Stimulated activated CD8-positive, alpha-beta memory T cell treated with anti-CD3 and anti-CD28 coated beads, Interleukin-7, amount 100 ng/mL, for 24 hours (primary cell): ENCODE measurements at places on chromosomes 7 and 10.
A peak's percentile ranks its signal among the peaks of the same experiment; 100 is the strongest.

GRCh38 chr10:33861016-33861704, 526.7 kb upstream of the NRP1 start:
- DNase-seq: no peak

DNA sequence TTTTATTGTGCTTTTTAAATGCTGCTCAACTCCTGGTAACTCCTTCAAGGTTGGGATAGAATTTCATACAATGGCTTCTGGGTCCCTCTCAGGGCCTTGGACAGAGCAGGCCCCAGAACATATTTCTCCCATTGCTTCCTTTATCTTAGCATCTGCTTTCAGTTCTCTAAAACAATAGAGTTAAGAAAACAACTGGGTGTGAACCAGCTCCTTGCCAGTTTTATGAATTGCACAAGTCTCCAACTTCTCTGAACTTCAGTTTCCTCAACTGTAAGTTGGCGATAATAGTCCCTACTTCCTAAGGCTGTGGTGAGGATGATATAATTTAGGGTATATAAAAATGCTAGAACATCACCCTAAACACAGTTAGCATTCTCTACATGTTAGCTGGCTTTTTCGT, 77.0 kb upstream of the INHBA start:
- no peak for DNase-seq

- DNase-seq: peak; percentile 46
These were observed 529 bp downstream of the TASOR2 start for GRCh38 chr10:5684971-5685763.

DNA sequence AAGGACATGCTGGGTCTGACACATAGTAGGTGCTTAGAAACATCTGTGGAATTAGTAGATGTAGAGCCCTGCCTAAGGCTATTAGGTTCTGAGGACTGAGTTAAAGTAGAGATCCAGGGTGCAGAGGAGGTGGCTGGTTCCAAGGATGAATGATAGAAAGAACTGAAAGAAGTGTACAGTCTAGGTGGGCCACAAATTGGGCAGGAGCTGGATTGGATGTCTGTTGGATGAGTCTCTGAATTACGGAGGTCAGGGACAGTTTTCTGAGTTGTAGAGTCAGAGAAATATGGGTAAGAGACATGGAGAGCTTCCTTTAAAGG, 2.0 kb upstream of the SAMD8 start:
- DNase-seq: no peak

DNA sequence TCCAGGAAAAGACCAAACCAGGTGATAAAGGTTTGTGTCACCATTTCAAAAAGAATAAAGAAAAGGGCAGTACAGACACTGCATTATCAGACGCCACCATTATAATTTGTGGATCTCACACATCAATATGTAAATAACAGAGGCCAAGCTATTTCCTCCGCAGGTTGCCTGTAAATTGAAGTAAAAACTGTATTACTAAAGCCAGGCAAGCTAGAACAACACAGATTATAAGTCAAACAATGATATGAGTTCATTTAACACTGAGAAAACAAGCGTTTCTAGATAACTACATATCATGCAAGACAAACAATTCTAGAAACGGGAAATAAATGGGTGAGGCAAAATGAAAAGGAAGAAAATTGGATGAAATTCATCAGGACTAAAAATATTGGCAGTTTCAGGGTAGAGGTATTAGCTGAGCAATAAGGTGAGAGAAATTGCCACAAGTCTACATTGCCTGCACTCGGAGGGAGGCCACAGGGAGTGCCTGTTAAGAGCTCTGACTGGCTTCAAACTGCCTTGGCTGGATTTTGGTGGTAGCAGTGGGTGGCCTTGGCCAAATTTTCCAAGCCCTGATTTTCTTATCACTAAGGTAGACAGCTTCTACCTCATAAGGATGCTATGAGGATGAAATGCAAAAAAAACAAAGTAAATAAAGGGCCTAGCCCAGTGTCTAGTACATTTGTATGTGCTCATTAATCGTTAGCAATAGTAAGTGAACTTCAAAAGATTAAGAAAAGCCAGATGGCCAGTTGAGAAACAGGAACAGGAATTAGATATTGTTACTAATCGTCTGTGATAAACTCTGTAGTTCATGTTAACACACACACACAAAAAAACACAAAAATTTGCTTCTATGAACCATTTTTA, 240.0 kb upstream of the NFE2L3 start:
- DNase-seq: no peak

GRCh38 chr10:450463-450862, 239.0 kb downstream of the DIP2C start:
- DNase-seq: no peak

DNA sequence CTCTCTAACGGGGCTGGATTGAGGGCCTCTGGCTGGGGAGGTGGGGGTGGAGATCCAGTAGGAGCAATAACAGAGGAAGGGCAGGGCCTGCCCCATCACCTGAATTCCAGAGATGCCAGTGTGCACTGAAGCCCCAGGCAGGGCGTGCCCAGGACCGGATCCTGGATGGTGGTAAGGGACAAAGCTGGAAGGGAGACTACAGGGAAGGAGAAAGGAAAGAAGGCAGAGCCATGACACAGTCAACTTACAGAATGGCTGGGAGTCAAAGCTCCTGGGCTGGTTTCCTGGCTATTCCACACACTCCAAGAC, 666 bp downstream of the TMEM139 start:
- no peak for DNase-seq

GRCh38 chr7:140219672-140220524, 43.1 kb upstream of the KDM7A start:
- no peak for DNase-seq

GRCh38 chr10:662223-662605, 27.3 kb downstream of the DIP2C start:
- DNase-seq: no peak

DNA sequence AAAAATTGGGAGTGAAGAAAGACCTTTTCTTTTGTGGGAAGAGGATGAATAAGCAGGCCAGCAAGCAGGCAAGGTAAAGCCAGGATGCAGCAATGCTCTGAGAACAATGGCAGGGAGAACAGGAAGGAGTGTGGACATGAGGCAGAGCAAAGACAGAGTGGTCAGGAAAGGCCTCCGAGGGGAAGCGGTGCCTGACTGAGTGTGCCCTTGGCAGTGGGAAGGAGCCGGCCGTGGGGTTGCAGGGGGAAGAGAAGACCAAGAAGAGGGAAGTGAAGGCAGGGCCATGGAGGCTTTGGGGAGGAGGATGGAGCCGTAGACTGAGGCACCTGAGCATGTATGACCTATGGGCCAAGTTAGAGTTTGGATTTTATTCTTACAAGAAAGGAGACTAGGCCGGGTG, 21.9 kb upstream of the ZNF212 start:
- no peak for DNase-seq

GRCh38 chr7:17758008-17758407, 182.3 kb downstream of the SNX13 start:
- no peak for DNase-seq

- DNase-seq: no peak
These were observed 49.7 kb downstream of the MICALL2 start for GRCh38 chr7:1409555-1409954.

DNA sequence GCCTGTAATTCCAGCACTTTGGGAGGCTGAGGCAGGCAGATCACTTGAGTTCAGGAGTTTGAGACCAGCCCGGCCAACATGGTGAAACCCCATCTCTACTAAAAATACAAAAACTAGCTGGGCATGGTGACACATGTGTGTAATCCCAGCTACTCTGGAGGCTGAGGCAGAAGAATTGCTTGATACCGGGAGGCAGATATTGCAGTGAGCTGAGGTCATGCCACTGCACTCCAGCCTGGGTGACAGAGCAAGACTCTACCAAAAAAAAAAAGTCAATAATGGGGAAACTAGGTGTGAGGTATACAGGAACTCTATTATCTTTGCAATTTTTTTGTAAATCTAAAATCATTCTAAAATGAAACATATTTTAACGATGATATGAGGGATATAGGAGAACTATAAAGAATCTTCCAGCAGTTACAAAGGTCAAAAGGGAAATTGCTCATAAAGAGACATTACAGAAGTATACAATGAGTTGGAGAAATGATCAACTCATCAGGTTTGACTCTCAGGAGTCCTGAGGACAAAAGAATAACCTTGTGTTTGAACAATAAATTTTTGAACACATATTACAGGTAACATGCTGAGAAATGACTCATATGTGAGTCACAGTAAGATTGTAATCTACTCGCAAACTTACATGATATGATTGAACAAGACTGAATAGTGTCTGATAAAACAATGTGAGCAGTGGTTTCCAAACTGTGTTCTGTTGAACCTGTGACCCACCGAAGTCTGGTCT, 272.6 kb downstream of the FGFR2 start:
- DNase-seq: no peak

- DNase-seq: no peak
These were observed 1336.9 kb downstream of the XPNPEP1 start for GRCh38 chr10:108586424-108586823.

DNA sequence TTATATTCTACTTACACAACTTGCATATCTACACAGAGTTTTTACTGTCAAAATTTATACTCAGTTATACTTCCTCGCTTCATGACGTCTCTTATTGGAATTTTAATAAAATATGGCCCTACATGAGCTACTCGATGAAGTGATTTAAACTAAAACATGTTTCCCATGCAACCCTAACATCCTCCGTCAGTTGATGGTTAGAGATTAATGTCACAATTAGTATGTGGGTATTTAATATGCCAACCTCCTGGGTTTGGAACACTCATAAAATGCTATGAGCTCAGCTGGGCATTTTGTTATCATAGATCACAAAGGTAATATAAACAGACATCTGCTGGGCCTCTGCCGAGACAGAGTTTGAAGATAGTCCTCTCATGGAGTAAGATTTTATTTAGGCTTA, 66.5 kb downstream of the GNAT3 start:
- DNase-seq: no peak

GRCh38 chr7:42624471-42624870, 287.4 kb downstream of the C7orf25 start:
- no peak for DNase-seq

DNA sequence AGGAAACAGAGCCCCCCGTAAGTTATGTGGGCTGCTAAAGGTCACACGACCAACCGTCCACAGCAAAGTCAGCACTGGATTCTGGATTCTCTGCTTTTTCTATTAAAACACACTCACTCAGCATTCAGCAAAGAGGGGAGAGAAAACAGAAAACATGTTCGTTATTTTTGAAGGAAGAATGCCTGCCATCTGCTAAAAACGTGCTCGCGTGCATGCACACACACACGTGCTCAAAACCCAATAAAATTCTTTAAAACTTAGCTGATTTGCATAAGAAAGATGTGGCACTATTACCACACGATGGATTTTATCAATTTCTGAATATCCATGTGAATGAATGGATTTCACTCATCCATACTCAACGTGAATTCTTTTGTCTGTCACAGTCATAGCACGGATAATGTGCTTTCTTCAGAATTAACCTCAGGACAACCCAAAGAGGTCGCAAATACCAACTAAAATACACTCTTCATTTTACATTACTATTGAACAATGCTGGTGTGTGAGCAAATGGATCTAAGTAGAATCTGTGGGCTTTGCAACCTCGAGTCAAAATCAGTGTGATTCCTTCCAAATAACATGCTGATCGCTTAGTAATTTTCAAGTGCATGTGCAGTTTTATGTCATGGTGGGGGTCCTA, 40.8 kb downstream of the NRP1 start:
- DNase-seq: no peak

DNA sequence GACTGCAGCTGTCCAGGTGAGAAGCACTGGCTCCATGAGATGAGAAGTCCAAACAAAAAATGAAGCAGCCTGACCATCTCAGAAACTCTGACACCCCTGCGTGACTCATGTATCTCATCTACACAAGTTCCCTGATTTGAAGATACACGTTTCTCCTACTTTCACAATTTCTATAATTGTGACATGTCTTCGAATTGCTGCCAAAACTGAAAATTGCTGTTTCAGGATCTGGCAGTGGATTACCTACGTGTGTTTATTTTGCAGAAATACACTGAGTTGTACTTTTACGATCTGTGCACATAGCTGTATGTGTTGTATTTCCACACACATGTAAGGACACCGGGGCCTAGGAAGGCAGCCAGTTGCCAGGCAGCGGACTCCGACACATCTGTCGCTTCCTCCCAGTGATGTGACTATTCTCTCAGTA, 53.2 kb downstream of the LARP4B start:
- DNase-seq: no peak

GRCh38 chr7:128810473-128810872, 18.7 kb downstream of the CCDC136 start:
- DNase-seq: no peak

DNA sequence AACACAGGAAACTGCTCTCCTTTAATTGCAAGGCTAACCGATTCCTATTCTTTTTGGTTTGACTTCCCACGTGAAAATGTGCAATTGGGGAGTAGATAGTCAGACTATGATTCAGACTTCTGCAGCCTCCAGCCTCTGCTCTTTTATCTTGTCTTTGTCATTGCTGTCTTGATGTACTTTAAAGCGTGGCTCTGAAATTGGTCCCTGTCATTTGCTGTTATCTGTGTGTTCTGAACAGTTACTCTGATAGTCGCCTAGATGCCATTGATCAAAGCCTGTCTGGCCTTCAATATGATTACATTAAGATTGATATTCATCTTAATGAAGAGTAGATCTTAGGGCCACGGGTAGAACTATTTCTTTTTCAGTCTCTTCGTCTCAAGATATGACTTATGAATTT, 799.2 kb downstream of the REEP3 start:
- DNase-seq: no peak

DNA sequence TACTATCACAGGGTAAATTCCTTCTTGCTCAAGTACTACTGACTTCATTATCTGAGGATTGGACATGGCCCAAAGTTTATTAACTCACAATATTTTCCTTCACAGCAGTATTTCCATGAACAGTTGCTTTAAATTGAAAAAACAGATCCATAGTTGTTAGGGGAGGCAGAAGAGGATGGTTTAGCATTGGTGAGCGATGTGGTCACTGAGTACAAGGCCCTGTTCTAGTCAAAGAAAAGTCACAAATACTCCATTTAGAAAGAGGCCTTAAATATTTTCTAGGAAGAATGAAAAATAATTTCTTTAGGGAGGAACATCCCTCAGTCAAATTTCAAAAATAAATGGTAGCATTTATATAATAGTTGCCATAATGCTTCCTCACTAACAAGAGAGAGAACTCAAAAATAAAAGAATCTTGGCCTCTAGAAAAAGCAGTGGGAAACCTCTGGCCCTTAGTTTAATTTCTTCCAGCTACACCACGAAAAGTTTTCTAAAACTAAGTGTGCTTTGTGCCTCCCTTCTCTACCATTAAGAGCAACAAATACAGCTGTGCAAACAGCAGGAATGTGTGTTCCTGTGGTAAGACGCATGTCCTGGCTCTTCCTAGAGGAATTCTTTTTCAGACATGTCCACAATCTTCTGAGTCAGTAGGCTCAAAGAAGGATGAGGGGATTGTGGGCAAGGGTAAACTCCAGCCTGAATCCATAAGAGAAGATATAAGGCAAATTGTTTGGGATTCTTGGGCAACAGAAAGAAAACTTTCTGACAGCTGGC, 105.7 kb downstream of the HOXA1 start:
- no peak for DNase-seq

DNA sequence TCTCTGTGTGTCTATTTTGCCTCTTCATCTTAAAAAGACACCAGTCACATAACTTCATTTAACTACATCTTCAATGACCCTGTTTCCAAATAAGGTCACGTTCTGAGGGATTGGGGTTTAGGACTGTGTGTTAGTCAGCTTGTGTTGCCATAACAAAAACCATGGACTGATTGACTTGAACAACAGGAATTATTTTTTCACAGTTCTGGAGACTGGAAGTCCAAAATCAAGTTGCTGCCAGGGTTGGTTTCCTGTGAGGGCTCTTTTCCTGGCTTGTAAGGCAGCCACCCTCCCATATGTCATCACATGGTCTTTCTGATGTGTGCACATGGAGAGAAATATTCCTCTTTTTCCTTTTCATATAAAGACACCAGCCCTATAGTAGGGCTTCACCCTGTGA, 55.3 kb downstream of the REEP3 start:
- DNase-seq: no peak

- DNase-seq: no peak
These were observed 468.6 kb upstream of the COBL start for GRCh38 chr7:51785171-51785570.
